ENCODE measurements at places on chromosomes 6 and 20. TPM values are rescaled to one million over a fixed set of nuclear protein-coding genes. Genes with fewer than 3 reads are reported as not detected.

Gene TAF11
- total RNA-seq: 45.8 TPM

Gene BMP2
- total RNA-seq: 3.6 TPM

Gene GTSF1L
- not detected for total RNA-seq

Gene SLC17A1
- not detected for total RNA-seq

Gene KIFC1
- total RNA-seq: 69.3 TPM

Gene GSTA3
- not detected for total RNA-seq

Gene CD109
- 4.9 TPM for total RNA-seq

Gene ZFAND3
- 44.8 TPM for total RNA-seq

Gene NRSN1
- 0.78 TPM for total RNA-seq

Gene KIAA0408
- total RNA-seq: 10.8 TPM

Gene HLA-DQA1
- not detected for total RNA-seq
